GM12892 (cell line): ENCODE measurements at places on chromosomes 12 and 14.

GRCh38 chr12:68263366-68263765 lies 10.0 kb upstream of the IL22 start:
- DNase-seq = no peak

DNA sequence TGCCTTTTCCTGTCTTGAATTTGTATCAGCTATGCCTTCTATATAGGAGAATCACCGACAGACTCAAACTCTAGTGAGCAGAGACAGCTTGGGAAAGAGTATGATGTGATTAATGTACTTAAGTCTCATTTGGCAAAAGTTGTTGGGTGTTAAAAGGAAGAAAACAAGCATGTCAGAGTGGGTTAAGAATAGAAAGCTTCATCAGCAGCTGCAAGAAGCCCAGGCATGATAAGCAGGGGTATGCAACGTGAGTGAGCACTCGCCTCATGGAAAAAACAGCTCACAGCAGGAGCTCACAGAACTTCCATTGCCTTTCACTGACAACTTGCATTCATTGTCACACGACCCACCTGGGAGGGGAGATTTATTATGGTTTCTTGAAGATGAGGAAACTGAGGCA lies 35.9 kb upstream of the WNK1 start:
- DNase-seq = no peak

DNA sequence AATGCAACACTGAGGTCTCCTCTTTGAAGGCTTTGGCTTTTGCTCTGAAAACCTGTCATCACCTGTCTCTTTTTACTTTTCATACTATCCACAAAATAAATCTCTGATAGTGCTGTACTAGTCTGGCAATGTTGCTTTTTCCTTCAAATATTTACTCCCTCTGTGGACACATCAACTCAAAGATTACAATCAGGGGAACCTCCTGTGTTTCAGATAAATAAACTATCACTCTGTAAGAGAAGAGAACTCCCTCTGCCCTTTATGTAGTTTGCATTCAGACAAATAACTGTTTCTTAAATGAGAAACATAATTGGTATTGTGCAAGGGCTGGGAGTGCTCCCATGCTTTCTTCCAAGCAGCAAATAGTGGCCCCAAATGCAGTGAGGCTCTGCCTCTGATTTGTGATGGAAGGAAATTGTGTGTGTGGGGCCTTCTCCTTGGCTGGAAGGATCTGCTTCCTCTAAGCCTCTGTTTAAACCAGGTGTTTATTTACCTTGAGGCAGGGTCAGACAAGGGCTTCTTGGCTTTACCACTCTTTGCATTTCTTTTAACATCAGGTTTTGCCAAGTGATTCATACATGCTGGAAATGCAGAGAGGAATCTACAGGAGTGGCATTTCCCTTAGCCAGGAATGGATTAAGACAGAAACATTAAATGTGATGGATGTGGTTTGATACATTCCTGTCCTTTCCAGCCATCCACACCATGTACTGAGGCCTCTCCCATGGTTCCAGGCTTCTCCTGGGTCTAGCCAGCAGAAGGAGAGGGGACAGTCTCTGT lies 69.0 kb downstream of the AKAP6 start:
- no peak for DNase-seq

- DNase-seq = no peak
Measured at GRCh38 chr12:59823567-59823966, 227.7 kb downstream of the SLC16A7 start.

DNA sequence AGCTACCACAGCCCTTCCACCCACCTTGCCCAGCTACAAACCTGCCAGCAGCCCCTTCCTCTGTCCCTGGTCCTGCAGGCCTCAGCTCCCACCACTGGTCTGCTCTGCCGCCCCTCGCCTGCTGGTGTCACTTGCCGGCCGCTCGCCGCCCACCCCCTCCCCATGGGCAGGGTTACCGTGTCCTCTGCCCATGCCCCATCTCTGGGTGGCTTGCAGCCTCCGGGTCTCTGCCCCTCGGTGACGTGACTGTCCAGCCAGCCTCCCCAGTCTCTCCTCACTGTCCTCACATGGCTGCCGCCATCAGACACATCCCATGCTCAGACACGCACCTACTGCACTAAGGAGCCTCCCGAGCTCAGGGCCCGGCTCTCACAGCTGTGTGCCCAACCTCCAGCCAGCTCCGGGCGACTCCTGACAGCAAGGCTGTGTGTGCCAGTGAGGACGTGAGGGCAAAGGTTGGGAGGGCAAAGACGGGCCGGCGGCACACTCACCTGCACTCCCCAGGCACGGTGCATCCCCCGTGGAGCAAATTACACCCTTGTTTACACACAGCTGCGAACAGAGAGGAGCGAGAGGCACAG lies 13.4 kb downstream of the JAG2 start:
- DNase-seq = no peak

GRCh38 chr12:15453613-15454012 lies 131.3 kb downstream of the PTPRO start:
- DNase-seq = no peak

GRCh38 chr14:101916816-101917412 lies 47.5 kb upstream of the DYNC1H1 start:
- no peak for DNase-seq

DNA sequence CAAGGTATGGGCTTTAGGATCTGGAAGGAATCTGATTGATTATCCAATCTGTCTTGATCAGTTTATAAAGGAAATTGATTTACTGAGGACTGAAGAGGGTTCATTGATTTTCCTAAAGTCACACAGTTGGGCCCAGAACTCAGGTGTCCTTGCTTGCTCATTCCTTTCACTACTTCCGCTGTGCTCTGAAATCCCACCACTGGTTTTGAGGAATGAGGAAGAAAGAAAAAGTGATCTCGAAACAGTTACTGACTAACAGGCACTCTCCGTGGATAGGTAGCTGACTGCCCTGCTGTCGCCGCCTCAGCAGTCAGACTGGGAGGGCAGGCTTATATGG lies at the start of gene FITM1:
Gene FITM1 (plus strand): TSS at position 280 of the 337 bp plus-strand sequence. CDS start 905 bp downstream, outside the sequence.
- DNase-seq = no peak
